Amniotic epithelial cell (primary cell): ENCODE measurements at places on chromosomes 1 and 21.
A peak's percentile ranks its signal among the peaks of the same experiment; 100 is the strongest.

GRCh38 chr21:38140207-38140903, 116.4 kb upstream of the KCNJ15 start:
- DNase-seq = peak; percentile 95

DNA sequence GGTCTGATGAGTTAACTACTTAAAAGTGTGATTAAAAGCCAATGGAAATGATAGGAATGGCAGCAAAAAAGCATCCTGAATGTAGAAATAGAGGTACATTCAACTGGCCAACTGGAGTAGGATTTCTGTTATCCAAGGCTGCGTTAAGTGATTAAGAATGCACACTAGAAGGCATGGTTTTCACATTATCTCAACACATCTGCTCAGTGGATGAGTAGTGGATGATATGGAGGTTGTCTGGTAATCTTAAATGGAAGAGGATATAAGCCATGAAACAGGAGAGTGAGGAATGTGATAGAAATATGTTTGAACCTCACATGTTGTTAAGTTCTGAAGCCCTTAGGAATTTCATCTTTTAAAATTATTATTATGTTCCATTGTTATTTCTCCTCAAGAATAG, 839.9 kb downstream of the USP25 start:
- DNase-seq = peak; percentile 81

DNA sequence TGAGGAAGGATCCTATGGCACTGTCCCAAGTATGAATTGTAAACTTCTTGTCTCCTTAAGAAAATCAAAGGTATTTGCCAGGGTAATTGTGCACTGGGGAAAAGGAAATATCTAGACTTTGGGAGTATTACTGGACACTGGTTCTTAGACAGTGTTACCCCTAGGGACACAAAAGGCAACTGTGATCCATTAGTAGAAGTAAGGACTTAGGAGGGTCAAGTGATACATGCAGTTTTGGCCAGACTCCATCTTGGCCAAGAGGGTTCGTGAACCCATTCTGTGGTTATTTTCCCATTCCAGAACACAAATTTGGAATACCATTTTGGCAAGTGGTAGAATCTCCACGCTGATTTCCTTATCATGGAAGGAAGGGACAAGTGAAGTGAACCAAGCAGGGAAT, 98.1 kb downstream of the TM2D1 start:
- no peak for DNase-seq

- no peak for DNase-seq
These were observed 425.0 kb downstream of the SMYD3 start for GRCh38 chr1:246081856-246082668.

- DNase-seq = no peak
These were observed 19.7 kb upstream of the ARF1 start for GRCh38 chr1:228062812-228063211.

DNA sequence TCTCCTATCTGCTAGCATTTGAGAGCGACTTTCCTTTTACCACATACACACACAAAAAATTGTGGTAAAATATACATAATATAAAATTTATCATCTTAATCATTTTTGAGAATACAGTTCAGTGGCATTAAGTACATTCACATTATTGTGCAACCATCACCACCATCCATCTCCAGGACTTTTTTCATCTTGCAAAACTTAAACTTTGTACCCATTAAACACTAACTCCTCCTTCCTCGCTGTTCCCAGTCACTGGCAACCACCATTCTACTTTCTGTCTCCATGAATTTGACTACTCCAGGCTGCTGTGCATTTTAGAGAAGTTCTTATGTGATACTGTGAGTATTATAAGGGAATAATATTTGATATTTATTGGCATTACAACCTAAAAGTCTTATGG, 181.3 kb downstream of the C1orf21 start:
- DNase-seq = peak; percentile 52

DNA sequence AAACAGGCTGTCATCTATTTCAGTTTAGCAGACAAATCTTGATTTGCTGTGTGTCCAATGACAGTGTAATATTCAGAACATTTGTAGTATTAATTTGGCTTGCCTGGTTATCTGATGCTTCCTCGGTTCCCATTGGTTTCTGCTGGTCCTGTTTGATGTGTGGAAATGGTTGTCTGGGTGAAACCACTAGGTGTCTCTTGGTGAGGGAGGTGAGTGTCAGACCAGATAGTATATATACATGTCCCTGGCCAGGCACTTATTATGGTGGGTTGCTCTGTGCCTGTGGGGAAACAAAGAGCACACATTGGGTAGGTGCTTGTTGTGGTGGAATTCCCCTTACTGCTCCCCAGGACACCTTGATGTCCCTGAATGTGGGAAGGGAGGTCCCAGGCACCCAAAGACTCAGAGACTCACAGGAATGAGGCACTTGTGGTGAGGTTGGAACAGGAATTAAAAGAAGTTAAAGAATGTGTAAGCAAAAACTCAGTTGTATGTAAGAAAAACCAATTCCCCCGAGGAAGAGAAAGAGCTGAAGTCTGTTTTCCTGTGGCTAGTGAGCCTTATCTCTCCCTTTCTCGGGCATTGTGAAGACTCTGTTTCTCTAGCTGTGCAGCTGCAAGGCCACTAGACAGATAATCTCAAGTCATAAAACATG, 1519.1 kb downstream of the BRINP3 start:
- peak; percentile 78 for DNase-seq

- DNase-seq = peak; percentile 95
These were observed 1.7 kb downstream of the RAB7B start for GRCh38 chr1:206001476-206001888.

- peak; percentile 100 for DNase-seq
These were observed 6.2 kb upstream of the ANKRD35 start for GRCh38 chr1:145891587-145892485.

- DNase-seq = no peak
These were observed 21.2 kb downstream of the OVGP1 start for GRCh38 chr1:111406321-111406768.

DNA sequence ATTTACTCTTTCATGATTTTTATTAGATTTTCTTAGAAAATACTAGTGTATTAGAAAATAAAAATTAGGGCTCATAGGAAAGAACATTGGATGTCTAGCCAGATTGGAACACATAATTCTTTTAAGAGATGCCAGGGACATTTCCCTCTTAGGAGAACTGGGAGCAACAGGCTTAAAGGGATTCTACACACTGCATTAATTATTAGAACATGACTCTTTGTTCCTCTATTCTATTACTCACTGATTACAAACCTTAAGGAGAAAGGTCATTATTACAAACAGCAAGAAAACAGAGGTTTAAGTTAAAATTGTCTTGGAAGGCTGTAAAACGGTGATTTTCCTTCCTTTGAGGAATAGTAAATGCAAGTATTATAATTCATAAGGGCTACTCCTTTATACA, 32.9 kb upstream of the VAV3 start:
- DNase-seq = no peak

- no peak for DNase-seq
These were observed 5.7 kb upstream of the RIPK4 start for GRCh38 chr21:41772351-41773080.

DNA sequence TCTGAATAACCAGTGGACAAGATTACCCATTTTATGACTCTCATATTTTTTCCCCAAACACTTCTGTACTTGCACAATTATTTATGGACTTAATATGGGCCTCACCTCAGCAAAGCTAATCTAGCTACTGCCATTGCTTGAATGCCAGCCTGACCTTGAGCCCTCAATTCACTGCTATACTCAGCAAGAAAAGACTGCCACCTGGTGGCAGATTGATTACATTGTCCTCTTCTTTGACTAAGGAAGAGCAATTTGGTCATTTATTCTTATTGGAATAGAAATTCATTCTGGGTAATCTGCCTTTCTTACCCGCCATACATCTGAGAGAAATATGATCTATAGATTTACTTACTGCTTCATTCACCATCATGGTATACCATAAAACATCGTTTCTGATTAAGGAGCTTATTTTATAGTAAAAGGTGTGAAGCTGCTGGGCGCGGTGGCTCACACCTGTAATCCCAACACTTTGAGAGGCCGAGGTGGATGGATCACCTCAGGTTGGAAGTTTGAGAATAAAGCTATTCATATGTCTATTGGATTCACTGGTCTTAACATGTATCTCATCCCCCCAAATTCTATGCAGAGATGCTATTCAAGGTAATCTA, 32.9 kb upstream of the DIPK1A start:
- peak; percentile 77 for DNase-seq

GRCh38 chr1:218624052-218624451, 278.9 kb downstream of the TGFB2 start:
- peak; percentile 60 for DNase-seq

GRCh38 chr1:60173729-60174505, 100.3 kb upstream of the C1orf87 start:
- DNase-seq = no peak

- DNase-seq = no peak
These were observed 4.6 kb upstream of the EPS8L3 start for GRCh38 chr1:109768335-109768650.

DNA sequence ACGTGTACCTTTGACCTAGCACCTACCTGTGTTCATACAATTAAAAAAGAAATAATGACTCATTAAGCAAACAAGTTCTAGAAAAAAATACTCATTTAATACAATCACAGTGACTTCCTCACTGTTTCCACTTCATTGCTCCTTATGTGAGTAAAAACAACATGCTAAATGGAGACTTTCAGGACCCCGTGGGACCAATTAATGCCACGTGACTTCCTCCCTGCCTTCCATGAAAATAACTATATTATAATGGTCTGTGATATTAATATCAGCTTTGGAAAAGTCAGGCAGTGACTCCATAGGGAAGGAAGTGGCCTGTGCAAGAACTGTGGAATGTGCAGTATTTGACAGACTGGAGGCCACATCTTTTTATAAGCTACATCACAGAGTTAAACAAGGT, 337.8 kb downstream of the HLX start:
- no peak for DNase-seq

DNA sequence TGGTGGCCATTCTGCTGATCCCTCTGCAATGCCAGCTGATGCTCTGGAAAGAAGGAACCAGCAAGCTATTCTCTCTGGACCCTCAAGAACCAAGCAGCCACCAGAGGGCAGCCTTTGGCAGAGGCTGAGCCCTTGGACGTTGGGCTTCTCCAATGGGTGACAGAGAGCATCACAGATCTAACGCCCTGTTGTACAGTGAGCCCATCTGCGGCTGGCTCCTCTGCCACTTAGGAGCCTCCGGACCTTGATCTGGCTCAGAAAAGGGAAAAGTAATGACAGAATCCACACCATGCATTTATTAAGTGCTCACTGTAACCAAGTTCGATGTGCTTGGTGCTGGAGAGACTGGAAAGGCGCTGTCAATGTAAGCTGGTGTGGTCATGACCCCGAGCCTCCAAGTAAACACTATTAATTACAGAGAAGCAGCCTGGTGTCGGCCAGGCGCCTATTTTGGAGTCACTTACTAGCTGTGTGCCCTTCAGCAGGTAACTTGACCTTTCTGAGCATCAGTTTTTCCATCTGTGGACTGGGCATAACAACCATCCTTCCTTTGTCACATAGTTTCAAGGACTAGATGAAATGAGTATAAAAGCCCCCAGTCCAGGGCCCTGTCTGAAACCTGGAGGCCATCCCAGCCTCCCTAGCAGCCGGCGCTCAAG, 34.9 kb downstream of the ECE1 start:
- DNase-seq = peak; percentile 78

DNA sequence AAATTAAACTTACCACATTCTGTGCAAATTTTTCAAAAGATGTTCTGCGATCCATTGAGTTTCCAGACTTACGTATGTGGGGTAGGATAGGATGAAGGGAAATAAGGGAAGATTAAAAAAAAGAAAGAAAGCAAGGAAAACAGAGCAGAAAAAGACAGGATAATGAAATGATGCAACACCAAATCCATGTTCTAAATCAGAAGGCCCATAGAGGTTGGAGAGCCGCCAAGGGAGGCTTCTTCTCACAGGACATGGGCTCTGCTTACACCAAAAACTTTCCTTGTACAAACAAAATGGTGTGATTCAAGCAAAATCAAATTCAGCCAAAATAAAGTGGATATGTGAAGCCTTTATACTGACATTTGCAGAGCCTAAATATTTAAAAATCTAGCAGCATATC, 189.5 kb upstream of the GREM2 start:
- DNase-seq = peak; percentile 37

DNA sequence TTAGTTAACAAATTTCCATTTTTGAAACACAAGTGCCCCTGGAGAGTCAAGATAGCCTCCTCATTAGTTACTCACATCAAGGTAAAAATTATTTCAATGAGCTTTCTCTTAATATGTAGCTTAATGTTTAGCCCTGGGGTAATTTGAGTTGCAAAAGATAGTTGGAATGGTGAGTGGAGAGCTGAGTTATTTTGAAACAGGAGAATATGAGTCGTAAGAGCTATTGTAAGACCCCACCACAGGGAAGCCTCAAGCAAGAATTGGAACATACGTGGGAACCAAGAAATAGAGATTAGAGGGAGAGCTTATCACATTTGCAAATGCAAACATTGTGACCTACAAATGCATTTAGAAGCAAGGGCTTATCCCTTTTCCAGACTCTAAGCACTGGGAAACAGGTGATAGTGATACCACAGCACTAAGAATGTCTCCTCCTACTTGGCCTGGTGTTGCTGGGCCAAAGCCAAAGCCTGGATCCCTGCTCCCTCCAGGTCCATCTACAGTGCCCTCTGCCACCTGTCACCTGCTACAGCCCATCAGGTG, 635.1 kb downstream of the PTPRC start:
- DNase-seq = peak; percentile 73
